ENCODE measurements at places on chromosomes 7 and 10.
A peak's percentile ranks its signal among the peaks of the same experiment; 100 is the strongest.

- DNase-seq, result no peak
These were observed 102.2 kb downstream of the GSAP start for GRCh38 chr7:77313876-77314480.

GRCh38 chr7:12475362-12476063, 71.8 kb upstream of the VWDE start:
- no peak for DNase-seq

GRCh38 chr7:85554236-85555178, 367.7 kb upstream of the SEMA3D start:
- DNase-seq, result peak; percentile 77

GRCh38 chr10:55653531-55653930, 707.5 kb downstream of the ZWINT start:
- no peak for DNase-seq

DNA sequence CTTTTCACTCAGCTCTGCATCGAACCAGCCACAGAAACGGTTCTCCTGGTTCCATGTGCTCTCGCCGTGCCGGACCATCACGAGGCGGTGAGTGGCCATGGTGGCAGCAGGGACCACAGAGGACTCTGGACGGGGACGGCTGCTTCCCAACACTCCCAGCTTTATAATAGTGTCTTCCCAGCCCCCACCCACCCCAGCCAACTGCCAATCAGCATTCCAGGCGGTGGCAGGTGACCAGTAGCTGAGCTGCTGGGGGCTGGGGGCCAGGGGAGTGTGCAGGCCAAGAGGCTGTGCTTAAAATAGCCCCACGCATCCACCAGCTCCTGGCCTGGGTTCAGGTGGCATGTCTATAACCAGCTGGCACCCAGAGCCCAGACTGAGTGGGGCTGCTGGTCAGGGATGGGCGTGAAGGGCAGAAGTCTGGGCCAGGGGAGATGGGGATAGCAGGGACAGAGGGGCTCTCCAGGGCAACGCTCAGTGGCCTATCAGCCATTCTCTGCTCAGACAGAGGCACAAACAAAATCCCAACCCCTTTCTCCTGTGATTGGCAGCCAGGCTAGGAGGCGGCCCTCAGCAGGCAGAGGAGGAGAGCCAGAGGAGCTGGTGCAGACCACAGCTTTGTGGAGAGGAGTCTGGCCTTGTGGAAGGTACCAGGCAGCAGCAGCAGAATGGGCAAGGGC, at the start of gene PGAM2:
TSS of gene PGAM2 (minus strand) at position 137 of the 680 bp plus-strand sequence. CDS start at position 99, 38 bp downstream.
- no peak for DNase-seq
